Renal pelvis (tissue), 12 donors: ENCODE measurements at places on chromosomes 5 and 9. TPM values are rescaled to one million over a fixed set of nuclear protein-coding genes. Genes with fewer than 3 reads are reported as not detected.

- DNase-seq, result no peak
Observed at GRCh38 chr9:109926421-109926869, 146.4 kb downstream of the PALM2AKAP2 start.

- DNase-seq, result no peak
Observed at GRCh38 chr5:135371622-135372232, 27.3 kb downstream of the MACROH2A1 start.

- DNase-seq, result no peak
Observed at GRCh38 chr5:67476531-67476930, 279.9 kb upstream of the CD180 start.

DNA sequence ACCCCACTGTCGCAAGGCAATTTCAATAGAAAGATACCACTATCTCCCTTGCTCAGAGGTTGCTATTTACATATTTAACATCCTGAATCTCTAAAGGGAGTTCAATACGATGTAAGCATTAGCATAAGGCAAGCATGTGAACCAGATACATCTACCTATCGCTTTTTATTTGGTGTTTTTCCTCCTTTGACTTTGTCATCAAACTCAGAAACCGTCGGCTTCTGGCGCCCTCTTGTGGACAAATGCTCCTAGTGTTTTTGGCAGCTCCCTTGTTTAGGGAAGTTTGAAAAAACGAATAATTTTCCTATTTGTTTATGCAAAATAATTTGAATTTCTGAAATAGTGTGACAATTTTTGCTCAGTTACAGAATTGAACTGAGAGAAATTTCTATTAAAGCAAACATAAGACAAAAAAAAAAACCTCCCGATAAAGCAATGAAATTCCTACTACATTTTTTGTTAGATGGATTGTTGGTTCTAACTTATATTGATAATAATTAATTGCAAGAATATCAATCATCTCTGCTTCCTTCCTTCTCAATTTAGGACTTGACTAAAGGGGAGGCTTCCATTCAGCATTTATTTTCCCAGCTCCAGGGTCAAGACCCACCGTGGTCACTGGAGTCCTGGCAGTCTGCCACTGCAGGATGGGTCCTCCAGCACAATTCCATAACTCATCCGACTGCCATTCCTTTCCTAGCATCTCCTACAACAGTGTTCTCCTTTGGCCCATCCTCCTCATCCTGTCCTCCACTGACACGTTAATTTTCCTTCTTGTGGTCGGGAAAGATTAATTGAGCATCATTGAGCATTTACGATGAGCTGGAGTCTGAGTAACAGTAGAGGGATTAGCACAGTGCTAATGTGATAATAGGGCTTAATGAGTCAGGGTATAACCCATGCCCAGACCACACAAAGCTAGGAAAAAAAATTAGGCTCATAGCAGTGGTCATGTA, 131.8 kb upstream of the CHD1 start:
- DNase-seq, result peak; percentile 55

DNA sequence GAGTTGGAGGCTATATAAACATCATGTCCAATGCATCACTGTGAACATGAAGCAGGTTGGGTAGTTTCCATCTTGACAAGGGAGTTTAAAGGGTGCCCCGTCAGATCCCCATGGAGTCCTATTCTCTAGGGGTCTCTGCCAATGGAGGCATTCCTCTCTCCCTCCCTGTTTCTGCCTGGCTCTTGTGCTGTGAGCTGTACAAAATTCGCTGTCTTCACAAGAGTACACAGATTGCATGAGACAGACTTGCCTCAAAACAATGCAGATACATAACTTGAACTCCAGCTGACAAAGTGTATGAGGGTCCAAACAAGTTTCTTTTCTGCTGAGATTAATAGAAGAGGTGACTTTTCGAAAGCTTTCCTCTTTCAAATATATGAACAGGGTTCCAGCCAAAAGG, 165.2 kb downstream of the SPOCK1 start:
- DNase-seq, result no peak

- DNase-seq, result no peak
Observed at GRCh38 chr5:72402381-72402890, 82.3 kb downstream of the PTCD2 start.

DNA sequence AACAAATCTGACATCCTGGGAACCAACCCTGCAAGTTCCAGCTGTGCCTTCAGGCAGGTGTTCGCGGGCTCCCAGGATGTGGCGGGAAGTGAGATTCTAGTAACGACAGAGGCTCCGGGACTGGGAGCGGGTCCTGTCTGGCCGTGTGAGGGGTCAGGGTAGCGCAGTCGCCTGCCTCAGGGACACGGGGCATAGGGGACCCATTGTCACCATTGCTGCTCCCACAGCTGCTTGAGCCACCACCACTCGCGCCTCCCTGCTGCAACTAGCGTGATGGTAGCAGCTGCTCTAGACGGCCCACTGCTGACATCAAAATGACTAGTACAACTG, 468.5 kb downstream of the CDH9 start:
- no peak for DNase-seq

- DNase-seq, result no peak
Observed at GRCh38 chr5:95563367-95563766, 8.5 kb downstream of the ARSK start.

DNA sequence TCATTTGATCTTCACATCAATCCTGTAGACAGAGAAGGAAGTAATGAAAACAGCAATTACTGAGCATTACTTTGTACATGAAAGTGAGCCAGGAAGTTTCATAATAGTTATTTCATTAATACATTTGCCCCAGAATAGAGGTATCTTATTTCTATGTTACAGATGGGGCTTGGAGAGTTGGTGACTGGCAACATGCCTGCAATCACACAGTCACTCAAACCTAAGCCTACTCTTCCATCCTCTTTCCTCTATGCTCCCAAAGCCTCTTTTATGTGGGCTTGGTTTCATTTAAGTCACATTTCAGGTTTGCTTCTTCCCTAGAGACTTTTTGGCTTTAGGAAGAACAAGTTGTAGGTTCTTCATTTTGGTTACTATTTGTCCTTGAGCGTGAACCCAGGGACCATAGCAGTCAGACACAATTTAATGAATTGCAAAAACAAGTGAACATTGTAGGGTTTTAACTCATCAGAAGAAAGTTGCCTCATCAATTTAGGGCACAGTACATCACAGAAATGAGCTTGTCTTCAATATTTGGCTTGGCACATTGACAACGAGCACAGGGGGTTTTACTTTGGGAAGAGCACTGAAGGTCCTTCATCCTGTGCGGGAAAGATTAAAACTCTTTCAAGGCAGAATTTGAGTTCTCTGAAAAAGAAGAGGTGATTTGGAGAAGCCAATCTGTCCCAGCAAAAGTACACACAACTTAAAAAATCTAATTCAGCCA, 381.1 kb downstream of the TMEM38B start:
- no peak for DNase-seq

GRCh38 chr9:119282476-119283077, 86.7 kb downstream of the BRINP1 start:
- DNase-seq, result no peak

DNA sequence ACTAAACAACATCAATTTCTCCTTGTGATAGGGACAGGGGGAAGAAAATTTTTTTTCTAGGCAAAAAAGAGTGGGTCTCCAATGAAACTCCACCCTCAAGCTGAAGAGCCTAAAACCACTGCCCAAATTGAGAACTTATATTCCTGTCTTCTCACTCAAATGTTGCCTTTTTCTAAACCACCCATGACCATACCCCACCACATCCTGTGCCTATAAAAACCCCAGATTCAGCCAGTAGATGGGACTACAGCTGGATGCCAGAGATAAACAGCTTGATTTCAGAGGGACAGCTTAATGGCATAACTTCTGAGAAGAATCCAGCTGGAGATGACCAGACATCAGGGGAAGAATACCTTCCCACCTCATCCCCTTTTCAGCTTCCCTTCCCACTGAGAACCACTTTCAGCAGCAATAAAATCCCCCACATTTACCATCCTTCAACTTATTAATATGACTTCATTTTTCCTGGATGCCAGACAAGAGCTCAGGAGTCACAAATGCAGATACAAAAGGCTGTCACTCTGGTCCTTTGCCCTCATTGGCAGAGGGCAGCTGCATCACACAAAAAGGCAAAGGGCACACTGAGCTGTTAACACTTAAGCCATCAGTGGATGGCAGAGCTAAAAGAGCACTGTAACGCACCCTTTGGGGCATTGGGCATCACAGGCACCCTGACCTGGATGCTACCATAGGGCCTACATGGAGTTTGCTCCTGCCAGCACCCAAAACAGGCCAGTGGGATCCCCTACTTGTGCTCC, 972.5 kb upstream of the CTNND2 start:
- DNase-seq, result no peak

GRCh38 chr5:178564397-178564796, 25.8 kb downstream of the COL23A1 start:
- no peak for DNase-seq

DNA sequence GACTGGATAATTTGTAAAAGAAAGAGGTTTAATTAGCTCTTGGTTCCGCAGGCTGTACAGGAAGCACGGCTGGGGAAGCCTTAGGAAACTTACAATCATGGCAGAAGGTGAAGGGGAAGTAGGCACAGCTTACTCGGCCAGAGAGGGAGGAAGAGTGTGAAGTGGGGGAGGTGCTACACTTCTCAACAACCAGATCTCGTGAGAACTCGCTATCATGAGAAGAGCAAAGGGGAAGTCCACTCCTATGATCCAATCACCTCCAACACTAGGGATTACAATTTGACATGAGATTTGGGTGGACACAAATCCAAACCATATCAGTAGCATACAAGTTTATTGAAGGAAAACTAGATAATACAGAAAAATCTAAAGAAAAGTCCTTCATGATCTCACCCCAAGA, 39.9 kb downstream of the NEURL1B start:
- no peak for DNase-seq

GRCh38 chr9:99811598-99812383, 9.9 kb upstream of the NR4A3 start:
- DNase-seq, result no peak

DNA sequence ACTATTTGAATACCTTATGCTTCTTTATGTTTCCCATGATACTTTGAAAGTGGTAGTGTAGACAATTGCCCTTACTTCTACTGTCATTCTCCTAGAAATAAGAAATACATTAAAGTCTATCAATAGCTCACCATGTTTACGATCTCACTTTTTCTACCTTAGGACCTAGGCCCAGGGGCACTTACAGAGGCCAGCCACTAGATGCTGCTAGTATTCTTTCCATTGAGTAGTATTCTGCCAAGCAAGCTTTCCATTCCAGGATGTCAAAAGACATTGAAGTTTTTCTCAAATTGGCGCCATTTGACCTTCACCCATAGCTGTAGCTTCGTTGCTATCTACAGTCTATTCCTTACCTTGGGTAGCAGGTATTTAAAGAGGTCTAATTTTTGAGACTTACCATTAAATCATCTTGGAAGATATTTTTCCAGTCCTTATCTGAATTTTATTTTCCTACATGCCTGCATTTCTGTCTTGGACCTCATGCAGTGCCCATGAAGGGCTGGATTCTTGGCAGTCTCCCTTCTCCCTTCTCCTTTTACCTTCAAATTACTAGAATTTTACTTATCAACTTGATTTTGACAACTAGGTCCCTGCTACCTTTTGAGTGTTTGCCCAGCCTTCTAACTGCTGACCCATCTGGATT, 246.0 kb upstream of the NUDT12 start:
- DNase-seq, result peak; percentile 24

- DNase-seq, result no peak
Observed at GRCh38 chr5:142725231-142726187, 39.6 kb upstream of the FGF1 start.

DNA sequence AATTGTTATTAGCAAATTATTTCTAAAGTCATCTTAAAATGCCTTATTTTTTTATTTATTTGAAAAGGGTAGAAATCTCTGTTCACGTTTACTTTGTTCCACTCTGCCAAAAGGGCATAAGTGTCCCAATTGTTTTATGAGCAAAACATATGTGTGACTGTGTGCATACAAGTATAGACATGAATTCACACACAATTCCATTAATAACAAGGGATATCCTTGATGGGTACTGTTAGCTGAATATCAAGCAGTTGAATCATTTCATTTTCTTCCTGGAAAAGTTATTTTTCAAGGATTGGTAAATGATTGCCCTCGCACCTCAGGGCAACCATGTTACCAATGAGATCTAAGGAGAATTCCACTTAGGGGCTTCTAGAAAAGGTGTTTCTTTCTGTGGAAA, 92.1 kb upstream of the TAF11L2 start:
- no peak for DNase-seq

GRCh38 chr5:160991205-160991604, 139.2 kb upstream of the ATP10B start:
- DNase-seq, result no peak

DNA sequence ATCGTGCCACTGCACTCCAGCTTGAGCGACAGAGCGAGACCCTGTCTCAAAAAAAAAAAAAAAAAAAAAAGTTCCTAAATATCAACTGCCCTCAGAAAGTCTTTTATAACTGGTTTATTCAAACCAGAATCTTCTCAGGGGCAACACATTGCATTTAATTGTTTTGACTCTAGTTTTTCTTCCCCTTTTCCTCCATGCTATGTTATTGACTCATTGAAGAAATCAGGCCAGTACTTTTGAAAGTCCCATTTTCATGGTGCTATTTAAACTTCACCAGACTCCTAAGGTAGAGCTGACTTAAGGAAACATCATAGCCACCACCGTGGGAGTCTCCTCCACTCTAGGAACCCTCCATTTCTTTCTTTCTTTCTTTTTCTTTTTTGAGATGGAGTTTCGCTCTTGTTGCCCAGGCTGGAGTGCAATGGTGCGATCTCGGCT, 83.1 kb upstream of the IL6ST start:
- DNase-seq, result no peak

- peak; percentile 68 for DNase-seq
Observed at GRCh38 chr9:134642385-134643181, 980 bp downstream of the COL5A1 start.

DNA sequence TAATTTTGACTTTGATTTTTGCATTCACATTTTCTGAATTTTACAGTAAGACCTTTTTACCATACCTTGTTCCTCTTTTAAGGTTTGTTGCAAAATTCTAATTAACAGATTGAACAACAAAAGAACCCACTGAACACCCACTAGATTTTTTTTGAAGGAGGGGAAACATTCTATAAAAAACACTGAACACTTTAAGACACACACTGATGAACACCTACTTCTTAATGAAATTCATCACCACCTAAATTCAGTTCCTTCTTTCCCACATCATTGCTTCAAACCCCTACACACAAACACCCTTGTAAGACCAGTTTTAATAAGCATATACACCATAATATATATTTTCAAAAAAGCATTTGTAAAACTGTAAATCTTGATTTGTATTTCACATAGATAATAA, 559.0 kb upstream of the MEF2C start:
- DNase-seq, result no peak

The ELOVL7 gene
- 21.9 TPM for polyA plus RNA-seq

The CCDC180 gene
- 17.0 TPM for polyA plus RNA-seq

The ENTPD2 gene
- 7.3 TPM for polyA plus RNA-seq

The HINT1 gene
- 401 TPM for polyA plus RNA-seq

The DMAC1 gene
- polyA plus RNA-seq, result 82.6 TPM

The SLC24A2 gene
- 0.10 TPM for polyA plus RNA-seq

The RALGPS1 gene
- polyA plus RNA-seq, result 22.9 TPM

The NMUR2 gene
- 0.09 TPM for polyA plus RNA-seq

The SAPCD2 gene
- 10.4 TPM for polyA plus RNA-seq

The DIRAS2 gene
- polyA plus RNA-seq, result 4.9 TPM

The CDH9 gene
- polyA plus RNA-seq, result 8.6 TPM

The CD72 gene
- polyA plus RNA-seq, result 4.5 TPM

The CDX1 gene
- polyA plus RNA-seq, result 0.89 TPM
